ENCODE measurements at places on chromosomes 4 and X.

GRCh38 chrX:1853916-1854315, 239.1 kb downstream of the ASMT start:
- no peak for DNase-seq

DNA sequence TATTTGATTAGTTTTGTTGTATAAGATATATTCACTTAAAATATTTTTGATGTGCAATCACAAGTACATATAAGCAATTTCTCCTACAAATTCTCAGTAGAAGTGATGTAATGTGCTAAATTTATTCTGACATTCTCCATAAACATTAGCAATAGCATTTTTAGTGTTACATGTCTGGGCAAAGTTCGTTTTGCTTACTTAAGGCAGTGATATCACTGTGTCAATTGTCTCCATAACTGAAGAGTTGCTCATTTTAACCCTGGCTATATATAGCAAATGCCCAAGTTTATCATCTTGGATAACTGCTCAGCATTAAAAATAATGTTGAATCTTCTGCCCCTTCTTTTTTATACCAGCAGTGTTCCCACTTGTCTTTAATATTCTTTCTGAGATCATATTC, 340.0 kb upstream of the NDST4 start:
- DNase-seq: no peak

- no peak for DNase-seq
These were observed 15.7 kb downstream of the ADGRA3 start for GRCh38 chr4:22500128-22500611.

DNA sequence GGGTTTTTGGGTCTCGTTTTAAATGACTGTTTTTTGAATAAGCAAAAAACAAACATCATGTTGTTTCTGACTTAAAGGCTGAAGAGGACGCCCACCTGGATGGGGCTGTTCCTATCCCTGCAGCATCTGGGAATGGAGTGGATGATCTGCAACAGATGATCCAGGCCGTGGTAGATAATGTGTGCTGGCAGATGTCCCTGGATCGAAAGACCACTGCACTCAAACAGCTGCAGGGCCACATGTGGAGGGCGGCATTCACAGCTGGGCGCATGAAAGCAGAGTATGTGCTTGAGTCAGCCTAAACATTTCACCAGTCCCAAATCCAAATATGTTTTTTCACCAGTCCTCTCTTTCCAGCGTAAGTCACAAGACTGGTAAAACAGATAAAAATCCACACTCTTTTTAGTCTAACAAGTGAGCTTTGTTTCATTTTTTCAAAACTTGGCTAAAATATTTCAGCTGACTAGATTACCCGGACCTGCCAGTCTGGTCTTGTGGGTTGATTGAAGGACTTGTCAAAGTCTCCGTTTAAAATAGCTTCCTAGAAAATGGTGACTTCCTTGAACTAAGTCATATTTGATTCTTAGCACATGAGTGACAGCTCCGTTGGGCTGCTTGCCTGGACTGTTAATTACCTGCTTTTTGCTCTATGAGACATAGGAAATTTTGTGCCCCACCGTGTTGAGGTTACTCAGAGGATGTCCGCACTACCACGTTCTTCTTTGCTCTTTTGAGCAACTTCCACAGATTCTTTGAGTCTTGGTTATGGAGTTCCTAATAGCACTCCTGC, 20.8 kb downstream of the ENOPH1 start:
- DNase-seq: no peak

GRCh38 chr4:179871726-179872125, 2371.5 kb upstream of the TENM3 start:
- no peak for DNase-seq

DNA sequence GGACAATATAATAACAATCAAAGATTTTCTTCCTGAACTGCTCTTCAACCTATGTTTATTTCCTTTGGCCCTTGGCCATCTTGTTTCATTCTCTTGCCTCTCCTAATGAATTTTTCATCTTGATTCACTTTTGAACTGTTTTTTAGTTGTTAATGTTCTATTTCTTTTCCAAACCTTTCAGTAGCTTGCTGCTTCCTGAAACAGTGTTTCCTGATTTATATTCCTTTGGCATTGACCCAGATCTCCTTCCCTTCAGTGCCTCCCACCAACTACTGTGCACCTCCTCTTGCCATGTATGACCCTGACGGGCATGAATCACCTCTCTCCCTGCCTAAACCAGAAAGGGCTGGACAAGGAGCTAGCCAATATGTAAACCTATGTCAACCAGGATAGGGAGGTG, 25.6 kb upstream of the SPP1 start:
- DNase-seq: no peak

GRCh38 chrX:1528186-1528883, 8.7 kb downstream of the P2RY8 start:
- no peak for DNase-seq

GRCh38 chrX:103607364-103608305, at the start of gene TCEAL3:
Gene TCEAL3, plus strand, starts transcription at chrX:103607963. Its CDS starts 1,102 bp downstream, at chrX:103609065.
- no peak for DNase-seq

- no peak for DNase-seq
These were observed 19.6 kb downstream of the SCD5 start for GRCh38 chr4:82779032-82779431.

DNA sequence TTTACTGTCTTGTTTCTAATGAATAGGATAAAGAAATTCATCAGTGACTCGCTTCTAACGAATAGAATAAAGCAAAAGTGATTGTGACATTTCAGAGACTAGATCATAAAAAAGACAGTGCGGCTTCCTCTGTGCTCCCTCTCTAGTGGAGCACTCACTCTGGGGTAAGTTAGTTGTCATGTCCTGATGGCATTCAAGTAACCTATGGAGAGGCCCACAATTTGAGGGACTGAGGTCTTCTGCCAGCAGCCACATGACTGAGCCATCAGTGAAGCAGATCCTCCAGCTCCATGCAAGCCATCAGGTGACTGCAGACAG, 72.4 kb downstream of the YIPF6 start:
- no peak for DNase-seq

- no peak for DNase-seq
These were observed 218.3 kb downstream of the SOWAHB start for GRCh38 chr4:76679691-76680090.

DNA sequence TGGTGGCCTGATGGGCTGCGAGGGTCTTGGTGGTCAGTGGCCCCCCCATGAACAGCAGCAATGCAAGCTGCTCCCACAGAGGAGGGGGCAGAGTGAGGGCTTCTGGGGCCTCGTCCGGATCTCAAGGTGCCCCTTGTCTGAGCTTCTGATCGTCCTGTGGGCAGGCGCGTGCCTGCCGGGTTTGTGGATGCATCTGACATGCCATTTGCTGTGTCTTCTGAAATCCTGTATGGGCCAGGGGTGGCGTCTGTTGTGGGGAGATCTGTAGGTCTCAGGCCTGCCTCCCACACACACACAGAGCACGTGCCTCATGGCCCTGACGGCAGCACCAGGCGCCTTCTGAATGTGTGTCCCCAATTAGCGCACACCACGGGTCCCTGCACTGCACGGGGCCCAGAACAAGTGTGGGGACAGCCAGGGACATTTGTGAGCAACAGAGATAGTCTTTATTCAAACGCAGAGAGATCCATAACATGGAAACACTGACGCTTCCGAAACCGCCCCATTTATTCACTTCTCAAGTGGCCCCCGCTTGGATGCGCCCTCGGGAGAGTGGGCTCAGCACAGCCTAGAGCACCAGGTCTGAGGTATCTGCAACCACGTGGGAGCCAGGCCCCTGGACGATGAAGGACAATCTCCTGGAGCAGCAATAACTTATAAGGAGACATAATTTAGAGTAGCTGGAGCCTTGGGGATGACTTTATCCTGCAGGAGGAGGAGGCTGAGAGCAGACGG, 5.7 kb downstream of the SPON2 start:
- no peak for DNase-seq

- no peak for DNase-seq
These were observed 138.1 kb downstream of the MID1 start for GRCh38 chrX:10482261-10482660.

DNA sequence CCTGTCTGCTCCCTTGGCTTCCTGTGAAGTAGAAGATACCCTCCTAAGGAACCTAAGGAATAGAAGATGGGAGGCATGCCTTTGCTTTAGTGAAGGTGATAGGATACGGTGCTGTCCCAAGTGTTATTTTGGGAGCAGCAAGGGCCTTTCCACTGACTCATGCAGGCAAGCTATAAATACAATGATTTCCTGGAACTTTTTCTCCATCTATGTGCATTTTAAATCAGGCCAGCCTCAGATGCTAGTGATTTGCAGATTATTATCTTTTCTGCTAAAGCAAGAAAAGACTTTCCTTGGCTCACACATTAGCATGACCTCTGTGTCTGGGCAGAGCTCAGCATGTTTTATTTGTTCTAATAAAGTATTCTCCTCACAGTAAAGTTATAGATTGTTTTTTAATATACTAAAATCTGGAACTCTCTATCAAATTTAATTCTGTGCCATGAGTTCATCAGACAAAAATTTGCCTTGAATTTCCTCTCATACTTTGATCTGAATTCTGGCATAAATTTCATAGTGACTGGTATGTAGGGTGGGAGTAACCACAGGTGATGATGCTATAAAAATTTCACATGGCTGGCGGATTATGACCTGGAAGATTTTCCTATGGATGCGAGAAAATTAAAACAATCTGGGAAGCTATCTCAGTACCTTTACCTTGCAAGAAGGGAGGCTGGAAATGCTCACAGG, 131.7 kb downstream of the REPS2 start:
- peak; percentile 54 for DNase-seq

All from fibroblast of skin of left quadriceps (primary cell).